GM19239 (cell line): ENCODE measurements at places on chromosomes 2 and 18.

DNA sequence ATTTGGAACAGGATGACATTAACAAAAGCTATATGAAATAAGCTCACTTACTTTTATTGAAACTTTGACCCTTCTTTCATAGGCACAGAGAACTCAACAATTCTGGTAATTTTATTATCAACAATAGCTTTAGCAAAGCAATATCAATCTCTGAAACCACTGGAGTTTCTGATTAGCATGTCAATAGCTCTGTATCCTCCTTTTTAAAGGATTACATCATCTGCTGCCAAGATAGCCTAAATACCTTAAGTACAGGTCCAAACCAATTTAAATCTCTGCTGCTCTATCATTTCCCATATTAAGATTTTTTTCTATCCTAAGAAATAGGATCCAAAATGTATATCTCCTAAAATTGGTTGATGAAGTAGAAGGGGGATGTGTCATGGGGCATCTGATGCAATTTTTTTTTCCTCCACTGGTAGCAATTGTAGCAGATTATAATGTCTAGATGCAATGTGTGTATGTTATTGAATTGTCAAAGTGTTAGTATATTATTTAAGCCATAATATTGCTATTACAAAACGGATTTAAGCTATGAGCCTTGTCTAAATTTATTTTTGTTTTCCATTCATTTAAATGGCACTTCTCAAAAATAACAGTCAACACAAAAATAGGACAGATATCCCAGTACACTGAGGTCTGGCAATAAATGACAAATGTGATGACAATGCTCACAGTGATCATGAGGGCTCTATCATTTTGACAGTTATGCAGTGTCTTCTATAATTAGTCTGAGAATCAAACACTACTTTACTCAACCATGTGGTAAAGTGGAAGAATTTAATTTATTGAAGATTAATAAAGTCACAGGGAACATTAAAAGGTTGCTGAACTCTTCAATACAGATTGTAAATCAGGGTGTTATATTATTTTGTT, 328.4 kb downstream of the CDH7 start:
- DNase-seq = no peak

- DNase-seq = no peak
These were observed 566 bp upstream of the CMPK2 start for GRCh38 chr2:6866275-6866671.

GRCh38 chr2:37357069-37357468, 12.6 kb downstream of the QPCT start:
- no peak for DNase-seq

DNA sequence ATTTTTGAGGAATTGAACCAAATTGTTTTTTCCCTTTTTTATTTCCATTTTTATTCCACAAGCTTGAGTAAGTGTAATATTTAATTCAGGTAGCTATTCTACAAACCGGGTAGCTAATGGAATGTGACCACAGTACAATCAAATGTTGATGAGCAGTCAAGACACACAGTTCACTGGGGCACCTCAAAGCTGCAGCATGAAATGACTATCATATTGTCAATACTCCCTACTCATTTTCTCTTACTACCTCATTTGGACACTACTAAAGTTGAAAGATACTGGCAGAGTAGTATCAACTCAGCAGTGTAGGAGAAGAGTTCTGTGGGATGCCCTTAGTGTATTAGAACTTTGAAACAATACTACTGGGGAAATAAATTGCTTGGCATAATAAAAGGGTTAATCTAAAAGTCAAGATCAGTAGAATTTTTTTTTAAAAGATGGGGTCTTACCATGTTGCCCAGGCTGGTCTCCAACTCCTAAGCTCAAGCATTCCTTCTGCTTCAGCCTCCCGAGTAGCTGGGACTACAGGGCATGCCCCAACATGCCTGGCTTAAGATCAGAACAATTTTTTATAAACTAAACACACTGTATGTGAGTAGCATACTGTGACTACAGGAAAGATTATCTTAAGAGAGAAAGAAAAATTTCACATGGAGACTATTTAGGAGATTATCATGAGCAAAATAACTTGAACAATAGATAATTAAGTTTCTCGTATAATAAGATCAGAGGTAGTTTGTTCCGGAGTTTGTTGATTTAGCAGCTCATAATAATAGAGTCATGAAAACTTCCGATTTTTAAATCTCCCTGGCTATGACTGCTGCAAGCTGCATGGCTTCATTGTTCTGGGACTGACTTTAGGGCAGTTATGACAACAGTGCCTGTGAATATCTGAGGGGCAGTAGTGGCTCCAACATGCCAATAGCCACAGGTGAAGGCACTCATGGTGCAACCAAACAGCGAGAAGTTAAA, 43.7 kb downstream of the MYO3B start:
- DNase-seq = no peak

- no peak for DNase-seq
These were observed 4.6 kb downstream of the INHA start for GRCh38 chr2:219576505-219577388.

GRCh38 chr18:9762526-9762925, 54.4 kb downstream of the RAB31 start:
- no peak for DNase-seq

DNA sequence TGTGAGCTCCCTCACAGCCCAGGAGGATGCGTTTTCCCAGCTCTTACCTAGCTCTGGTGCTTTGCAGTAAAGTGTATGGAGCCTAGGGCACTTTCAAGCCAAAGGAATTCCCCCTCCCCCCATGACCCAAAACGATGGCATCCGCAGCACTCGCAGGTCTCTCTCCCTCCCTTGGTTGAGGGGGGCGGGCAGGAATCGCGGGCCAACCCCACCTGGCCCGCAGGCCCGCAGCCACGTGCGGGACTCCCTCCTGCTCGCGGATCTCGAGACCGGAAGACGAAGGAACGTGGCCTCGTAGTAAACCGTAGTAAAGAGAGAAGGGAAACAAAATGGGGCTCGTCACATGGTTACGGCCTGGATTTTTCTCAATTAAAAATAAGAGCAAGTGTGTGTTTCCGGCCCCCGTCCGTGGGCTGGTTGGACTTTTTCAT, 8.5 kb downstream of the IRS1 start:
- DNase-seq = no peak

- no peak for DNase-seq
These were observed 30.0 kb downstream of the VIL1 start for GRCh38 chr2:218448934-218449333.

DNA sequence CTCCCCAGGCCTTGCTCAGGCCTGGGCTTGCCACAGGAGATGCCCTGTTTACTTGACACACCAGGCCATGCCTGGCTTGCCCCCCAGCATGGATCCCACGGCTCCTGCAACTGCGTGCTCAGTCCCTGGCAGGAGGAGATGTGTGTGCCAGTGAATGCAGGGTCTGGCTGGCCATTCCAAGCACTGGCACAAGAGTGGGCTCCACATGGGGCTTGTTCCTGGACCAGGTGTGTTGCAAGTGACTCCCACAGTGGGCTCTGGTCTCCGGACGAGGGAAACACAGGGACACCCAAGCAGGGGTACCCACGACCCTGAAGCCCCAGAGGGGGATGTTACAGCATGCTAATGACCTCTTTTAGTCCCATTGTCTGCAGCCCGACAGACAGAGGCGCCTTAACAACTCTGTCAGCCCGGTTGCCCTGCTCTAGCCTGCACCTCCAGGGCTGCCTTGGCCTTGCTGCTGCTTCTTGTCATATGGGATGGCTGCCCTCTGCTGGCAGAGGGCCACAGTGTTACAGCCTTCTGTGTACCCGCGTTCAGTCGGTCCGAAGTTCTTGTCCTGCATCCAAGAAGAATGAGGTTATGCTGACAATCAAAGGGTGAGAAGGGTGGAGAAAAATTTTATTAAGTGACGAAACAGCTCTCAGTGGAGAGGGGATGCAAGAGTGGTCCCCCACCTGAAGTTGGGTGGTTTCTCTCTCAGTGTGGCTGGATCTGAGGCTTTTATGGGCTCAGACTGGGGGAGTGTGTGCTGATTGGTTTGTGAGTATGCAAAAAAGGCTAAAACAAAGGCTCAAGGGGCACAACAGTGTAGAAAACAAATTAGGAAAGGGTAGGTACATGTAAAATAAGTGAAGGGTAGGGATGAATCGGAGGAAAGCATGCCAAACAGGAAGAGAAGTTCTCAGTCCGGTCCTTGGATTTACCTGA, 180.4 kb downstream of the MBD5 start:
- DNase-seq = peak; percentile 1

DNA sequence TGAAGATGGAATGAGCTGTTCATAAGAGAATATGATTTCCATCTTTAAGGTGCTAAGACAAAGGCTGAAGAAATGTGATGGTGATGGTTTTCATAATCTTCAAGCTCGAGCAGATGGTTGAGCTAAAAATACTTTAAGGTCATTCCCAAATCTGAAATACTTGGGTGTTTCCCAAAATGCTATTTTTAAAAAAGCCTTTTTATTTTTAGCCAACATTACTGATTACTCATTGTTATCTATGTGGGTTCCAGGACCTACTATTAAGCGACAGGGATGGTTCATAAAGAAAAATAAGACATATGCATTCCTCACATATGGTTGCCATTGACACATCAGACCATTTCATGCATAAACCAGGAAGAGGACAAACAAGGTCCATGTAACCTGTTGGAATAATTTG, 298.5 kb downstream of the PLCL1 start:
- no peak for DNase-seq

DNA sequence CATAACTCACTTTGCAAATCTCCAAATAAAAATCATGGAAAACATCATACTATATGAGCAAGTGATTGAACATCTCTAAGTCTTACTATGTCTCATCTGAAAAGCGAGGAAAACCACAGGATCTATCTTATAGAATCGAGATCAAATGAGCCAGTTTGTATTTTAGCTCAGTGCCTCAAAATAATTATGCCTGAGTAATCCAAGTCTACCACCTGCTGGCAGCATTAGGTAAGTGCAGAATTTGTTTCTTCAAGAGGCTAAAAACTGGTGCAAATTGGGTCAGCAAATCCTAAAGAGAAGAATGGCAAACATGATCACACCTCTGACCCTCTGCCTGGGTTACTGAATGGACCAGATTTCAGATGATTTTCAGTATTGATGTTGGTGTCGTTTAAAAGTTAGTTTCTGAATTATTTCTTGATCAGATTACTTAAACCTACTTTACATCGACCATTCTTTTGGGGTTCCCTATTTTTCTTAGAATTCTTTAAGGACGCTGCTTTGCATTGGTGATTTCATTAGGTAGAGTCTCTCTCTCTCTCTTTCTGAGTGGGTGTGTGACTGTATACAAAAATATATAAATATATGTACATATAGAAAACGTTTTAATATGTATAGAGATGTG, 12.7 kb upstream of the FHOD3 start:
- peak; percentile 29 for DNase-seq

DNA sequence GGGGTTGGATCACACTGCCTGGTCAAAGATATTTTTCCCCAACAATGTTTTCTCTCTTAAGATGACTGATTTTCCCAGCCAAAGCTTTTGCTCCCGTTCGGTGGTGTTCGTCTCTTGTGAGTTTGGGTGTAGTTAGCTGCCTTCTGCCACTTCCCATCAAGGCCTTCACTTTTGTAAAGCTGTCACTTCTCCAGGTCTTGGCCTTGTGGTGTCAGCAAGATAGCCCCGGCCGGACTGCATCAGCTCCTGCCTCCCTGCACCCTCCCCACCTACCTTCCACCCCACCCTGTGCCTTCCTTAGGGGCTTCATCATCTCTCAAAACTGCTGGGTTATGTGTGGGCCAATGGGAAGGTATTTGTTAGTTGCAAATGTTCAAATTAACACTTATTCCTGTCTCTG, 228.9 kb downstream of the BCL11A start:
- no peak for DNase-seq
